LHCN-M2 (cell line): ENCODE measurements at places on chromosomes 1 and 21. TPM values are rescaled to one million over a fixed set of nuclear protein-coding genes. Genes with fewer than 3 reads are reported as not detected.

DNA sequence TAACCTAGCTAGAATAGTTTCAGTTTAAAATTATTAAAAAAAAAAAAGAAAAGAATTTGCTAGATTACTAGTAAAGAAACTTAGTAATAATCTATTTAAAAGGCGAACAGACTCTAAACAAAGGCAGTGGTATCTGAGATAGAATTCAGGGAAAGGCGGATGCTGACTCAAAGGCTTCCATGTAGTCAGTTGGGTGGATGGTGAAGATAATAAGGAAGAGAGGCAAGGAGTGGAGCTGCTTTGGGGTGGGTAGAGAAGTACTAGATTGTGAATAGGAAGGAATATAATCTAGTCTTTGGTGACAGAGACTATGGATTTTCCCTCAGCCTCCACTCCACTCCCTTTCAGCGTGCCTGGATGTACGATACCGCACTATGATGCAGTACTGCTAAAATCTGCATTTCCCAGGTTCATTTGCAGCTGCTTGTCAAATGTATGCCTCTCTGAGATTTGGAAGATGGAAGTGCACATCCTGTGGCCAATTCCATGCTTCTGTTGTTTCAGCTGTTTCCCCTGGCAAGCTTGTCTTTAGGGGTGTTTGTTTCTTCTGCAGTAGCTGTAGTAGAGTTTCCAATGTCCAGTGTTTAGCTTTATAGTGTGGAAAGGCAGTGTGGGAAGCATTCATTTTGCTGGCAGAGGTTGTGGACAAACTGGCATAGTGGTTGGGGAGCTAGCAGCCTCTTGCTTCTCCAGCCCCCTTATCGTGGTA lies 184.6 kb upstream of the NRIP1 start:
- DNase-seq = peak; percentile 99

TCHH gene
- total RNA-seq = 0.06 TPM in 1 of 2 replicates, not detected in the other

LRRC8D gene
- 20.7 and 23.9 TPM in 2 replicates for total RNA-seq

NFASC gene
- 0.19 and 0.46 TPM in 2 replicates for total RNA-seq

DNA sequence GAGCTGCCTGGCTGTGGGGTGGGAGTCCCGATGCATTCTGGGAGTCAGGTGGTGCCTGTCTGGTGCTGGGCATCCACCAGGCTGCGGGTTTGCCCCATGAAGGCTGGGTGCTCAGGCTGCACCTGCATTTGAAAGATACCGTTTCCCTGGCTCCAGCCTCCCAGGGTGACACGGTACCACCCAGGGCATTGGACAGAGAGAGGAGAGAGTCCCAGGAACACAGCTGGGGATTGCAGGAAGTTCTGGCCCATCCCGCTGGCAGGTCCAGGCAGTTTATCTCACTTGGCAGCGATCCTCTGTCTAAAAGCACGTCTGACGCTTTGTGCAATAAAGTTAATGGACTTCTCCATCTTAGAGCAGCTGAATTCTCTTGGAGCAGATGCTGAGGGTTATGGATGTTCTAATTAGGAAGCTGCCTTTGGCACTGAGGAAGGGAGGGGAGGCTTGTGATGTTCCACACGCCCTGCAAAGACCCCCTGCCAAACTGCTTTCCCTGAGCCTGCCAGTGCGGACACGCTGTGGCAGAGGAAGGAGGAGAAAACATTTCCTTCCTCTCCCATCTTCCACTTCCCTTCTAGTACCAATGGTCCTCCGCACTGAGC lies 246.9 kb downstream of the GRIK3 start:
- DNase-seq = no peak

GRCh38 chr1:25577134-25577920 lies 33.9 kb downstream of the LDLRAP1 start:
- no peak for DNase-seq
